ENCODE measurements at places on chromosomes 7 and 10.

DNA sequence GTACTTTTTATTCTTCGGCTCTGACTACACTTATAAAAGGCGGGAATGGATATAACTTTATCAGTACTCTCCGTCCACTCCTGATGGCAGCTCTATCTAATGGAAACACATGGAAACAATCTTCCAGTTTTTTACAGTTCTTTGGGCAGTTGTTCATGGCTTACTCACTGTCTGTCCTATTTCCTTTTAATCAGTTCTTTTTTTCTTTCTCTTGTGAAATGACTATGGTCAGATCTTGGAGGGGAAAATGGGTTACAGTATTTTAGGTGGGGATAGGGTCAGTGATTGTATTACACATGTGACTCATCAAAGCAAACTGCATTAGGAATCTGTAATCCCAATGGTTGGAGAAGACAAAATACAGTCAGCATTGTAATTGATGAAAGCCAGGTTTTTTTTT is 112.4 kb downstream of the BICC1 start:
- DNase-seq: no peak

DNA sequence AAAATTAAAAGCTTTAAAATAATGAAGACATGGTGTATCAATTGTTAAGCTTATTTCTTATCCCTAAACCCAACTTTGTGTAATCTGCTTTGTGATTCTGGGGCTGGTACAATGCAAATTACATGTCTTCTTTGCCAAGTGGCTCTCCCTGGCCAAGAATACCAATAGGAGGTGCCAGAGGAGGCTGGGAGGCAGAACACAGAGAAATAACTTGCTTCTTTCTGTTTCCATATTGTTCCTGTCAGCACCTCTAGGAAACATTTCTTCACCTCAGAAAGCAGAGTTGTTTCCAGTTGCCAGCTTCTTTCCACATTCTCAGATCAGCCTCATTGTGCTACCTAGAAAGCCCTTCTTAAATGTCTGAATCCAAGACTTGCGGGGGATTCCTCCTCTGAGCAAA is 174.4 kb downstream of the MDFIC start:
- no peak for DNase-seq

DNA sequence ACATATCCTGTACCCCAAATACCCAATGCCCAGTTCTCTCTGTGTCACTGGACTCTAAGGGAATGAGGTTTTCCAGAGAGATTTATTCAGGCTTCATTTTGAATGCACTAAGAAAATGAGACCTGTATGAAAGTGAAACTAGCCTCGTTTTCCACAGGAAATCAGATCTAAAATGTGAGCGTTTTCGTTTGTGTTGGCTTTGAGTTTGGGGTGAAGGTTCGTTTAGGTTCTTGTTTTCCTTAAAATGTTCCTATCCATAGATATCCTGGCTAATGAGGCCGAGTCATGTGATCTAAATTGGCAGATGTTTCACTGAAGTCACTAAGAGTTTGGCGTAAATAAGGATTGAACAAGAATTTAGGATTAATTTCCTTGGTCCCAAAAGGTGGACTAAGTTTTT is 90.9 kb upstream of the BMPER start:
- DNase-seq: no peak

- DNase-seq: no peak
Observed at GRCh38 chr7:8357536-8357935, 75.9 kb upstream of the NXPH1 start.

DNA sequence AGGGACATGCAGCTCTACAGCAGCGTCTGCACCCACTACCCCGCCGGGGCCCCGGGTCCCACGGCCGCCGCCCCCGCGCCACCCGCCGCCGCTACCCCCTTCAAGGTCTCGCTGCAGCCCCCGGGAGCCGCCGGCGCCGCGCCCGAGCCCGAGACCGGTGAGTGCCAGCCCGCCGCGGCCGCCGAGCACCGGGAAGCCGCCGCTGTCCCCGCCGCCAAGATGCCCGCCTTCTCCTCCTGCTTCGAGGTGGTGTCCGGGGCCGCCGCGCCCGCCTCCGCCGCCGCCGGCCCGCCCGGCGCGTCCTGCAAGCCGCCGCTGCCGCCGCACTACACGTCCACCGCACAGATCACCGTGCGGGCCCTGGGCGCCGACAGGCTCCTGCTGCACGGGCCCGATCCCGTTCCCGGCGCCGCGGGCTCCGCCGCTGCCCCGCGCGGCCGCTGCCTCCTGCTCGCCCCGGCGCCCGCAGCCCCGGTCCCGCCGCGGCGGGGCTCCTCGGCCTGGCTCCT is 631 bp downstream of the OTUD1 start:
- no peak for DNase-seq

GRCh38 chr10:98396096-98397063 is 18.6 kb downstream of the PYROXD2 start:
- DNase-seq: no peak

GRCh38 chr7:118232837-118233236 is 8.3 kb downstream of the ANKRD7 start:
- no peak for DNase-seq

- no peak for DNase-seq
Observed at GRCh38 chr10:91665842-91666241, 33.0 kb upstream of the PPP1R3C start.

GRCh38 chr10:32577448-32577847 is 131.5 kb downstream of the CCDC7 start:
- no peak for DNase-seq

- no peak for DNase-seq
Observed at GRCh38 chr10:120212275-120212674, 244.8 kb upstream of the PLPP4 start.

DNA sequence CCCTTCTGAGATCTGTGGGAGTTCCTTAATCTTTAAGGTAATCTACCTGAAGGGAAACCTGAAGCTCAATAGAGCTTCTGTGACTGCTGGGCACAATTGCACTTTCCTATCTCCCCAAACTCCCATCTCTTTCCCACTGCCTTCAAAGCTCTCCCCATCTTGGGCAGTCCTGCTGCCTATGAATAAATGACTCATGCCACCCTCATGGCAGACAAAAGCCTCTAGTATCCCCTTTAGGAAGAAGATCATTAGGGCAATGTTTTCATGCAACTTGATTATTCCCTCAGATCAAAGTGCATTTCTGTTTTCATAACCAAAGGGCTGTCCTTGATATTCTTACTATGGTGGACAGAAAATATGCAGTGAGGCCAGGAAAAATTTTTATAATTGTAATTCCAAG is 704.9 kb upstream of the LRRN3 start:
- no peak for DNase-seq

DNA sequence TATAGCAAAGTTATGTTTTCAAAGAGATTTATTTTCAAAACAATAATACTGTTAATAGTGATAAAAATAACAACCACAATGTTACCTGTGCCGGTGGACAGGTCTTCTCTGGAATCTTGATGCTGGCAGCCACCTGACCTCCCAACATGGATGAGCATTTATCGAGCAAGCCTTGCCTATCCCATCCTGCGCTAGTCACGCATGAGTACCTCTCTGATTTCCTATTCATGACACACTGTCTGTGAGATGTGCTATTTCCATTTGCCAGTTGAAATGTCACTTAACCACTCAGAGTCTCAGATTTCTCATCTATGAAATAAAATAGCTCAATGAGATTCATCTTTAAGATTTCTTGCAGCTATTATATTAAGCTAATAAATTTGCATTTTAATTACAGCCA is 341.2 kb upstream of the VWC2 start:
- no peak for DNase-seq

DNA sequence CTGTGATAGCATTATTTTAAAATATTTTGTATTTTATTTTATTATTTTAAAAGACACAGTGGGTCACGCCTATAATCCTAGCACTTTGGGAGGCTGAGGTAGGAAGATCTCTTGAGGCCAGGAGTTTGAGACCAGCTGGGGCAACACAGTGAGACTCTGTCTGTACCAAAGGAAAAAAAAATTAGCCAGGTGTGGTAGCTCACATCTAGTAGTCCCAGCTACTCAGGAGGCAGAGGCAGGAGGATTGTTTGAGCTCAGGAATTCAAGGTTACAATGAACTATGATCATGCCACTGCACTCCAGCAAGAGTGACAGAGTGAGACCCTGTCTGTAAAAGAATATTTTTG is 37.1 kb downstream of the FBXL13 start:
- DNase-seq: no peak

- DNase-seq: no peak
Observed at GRCh38 chr7:86214734-86215133, 429.0 kb upstream of the GRM3 start.

- no peak for DNase-seq
Observed at GRCh38 chr10:127158662-127159061, 37.7 kb downstream of the INSYN2A start.

DNA sequence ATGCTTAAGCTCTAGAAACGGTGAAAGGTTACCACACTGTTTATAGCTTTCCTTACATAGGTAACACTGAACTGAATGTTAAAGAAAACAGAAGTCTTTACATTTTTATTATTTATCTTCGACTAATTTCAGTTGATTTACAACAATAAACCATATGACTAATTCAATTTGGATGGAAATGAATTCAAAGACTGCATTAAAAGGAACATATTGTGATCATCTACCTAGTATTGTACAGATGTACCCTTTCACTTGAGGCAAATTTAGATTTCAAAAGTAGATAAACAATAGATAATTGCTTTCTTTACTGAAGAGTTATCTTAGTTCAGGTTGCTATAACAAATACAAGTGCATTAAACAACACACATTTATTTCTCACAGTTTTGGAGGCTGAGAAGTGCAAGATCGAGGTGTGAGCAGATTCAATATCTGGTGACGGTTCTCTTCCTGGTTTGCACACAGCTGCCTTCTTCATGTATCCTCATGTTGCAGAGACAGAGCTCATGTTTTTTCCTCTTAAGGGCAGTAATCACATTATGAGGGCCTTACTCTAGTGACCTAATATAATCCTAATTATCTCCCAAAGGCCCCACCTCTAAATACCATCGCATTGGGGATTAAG is 15.0 kb upstream of the ARMC3 start:
- no peak for DNase-seq

- DNase-seq: no peak
Observed at GRCh38 chr7:75968561-75969001, 25.8 kb downstream of the TMEM120A start.

GRCh38 chr10:66552331-66552730 is 373.5 kb upstream of the LRRTM3 start:
- DNase-seq: no peak

DNA sequence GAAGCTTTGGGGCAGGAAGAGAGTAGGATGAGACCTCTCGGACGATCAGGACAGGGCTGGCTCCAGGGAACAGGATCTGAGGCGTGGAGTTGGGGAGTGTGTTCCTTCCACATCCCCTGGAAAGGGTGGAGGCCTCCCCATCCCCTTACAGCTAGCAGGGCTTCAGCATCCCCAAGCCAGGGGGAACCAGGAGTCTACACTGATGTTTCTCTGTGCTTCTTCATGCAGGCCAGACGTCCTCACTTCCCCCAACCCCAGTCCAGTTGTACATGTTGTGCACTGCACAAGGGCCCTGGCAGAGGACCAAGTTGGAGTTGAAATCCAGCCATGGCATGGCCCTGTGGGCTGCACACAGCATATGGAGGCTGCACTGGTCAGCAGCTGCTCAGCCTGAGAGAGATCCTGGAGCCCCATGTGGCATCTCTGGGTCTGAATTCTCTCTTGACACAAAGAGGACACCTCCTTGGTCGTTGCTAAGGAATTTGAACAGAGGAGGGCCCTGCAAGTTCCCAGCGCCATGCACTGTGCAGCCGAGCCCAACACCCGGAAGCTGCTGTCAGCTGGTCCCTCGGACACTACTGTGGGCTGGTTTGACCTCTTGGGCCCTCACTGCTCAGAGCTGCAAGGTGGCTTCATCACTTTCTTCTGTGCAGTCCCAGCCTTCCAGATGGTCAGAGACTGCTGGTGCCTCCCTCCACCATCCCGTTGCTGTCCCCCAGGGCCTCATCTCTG is 181.1 kb downstream of the DNAJB6 start:
- DNase-seq: no peak

- no peak for DNase-seq
Observed at GRCh38 chr7:68348401-68348800, 1249.9 kb upstream of the AUTS2 start.

- no peak for DNase-seq
Observed at GRCh38 chr10:44985175-44985681, 6.6 kb upstream of the DEPP1 start.

- DNase-seq: no peak
Observed at GRCh38 chr7:33379891-33380525, 250.6 kb downstream of the BBS9 start.

DNA sequence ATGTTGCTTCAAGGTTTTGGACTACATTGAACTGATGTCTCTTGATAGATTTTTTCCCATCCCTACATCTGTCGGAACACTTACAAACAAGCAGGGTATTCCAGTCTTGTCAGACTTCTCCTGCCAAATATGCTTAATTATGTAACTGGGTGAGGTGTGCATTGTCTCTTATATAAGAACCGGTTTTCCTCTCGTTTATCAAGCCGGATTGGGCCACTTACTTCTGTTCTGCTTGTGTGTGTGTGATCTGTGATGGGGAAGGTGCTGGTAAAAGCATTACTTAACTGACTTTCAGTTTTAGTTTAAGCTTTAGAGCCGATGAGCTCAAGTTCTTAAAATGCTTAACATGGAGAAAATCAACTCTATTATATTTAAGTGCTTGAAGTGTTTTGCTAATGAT is 57.9 kb downstream of the OTUD1 start:
- no peak for DNase-seq

- DNase-seq: no peak
Observed at GRCh38 chr10:57743711-57744110, 524.0 kb downstream of the IPMK start.

GRCh38 chr7:126696256-126697038 is 556.3 kb downstream of the GRM8 start:
- no peak for DNase-seq

DNA sequence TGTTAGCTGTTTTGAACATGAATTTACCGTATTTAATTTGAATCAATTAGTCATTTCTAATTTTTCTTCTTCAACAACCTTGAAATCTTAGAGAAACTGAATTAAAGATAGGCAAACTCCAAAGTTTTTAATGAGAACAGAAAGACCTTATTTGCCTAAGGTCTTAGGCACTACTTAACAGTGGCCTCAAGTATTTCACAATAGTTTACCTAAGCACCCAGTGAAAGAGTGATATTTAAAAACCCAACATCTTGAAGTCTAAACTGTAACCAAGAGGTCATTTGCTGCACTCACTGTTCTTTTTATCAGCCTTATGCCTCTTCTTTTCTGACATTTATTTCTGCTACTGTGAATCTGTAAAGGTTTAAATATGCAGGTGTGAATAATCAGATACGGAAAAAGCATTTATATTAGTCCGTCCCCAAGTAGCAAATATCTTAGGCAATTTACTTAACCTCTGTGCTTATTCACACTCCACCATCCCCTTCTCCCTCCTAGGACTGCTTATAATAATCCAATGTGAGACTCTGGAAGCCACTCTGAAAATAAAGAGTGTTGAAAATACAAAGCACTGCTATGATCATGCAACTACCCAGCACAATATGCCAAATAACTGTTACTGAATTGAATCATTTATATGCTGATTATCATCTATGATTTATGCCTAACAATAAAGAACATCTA is 105.7 kb downstream of the ELAPOR2 start:
- no peak for DNase-seq

DNA sequence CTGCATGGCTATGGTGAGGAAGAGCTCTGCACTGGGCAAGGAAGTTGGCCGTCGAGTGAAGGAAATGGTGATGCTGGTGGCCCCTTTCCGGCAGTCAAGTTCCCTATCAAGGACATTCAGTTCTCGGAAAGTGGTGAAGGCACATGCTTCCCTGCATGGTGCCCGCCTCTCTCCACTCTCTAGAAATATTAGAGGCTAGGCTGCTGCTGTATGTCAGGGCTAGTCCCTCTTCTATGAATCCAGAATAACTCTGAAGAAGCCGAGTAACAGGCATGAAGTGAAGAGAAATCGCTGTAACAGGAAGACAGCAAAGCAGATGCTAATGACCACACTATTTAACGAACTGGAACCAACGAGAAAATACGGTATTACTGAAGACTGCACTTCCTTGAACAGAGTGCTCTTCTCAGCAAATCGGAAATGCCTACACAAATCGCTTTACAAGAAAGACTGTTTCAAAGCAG is 5.4 kb downstream of the IDI1 start:
- DNase-seq: no peak
